RWPE1 (cell line): ENCODE measurements at places on chromosomes 6 and 20.

DNA sequence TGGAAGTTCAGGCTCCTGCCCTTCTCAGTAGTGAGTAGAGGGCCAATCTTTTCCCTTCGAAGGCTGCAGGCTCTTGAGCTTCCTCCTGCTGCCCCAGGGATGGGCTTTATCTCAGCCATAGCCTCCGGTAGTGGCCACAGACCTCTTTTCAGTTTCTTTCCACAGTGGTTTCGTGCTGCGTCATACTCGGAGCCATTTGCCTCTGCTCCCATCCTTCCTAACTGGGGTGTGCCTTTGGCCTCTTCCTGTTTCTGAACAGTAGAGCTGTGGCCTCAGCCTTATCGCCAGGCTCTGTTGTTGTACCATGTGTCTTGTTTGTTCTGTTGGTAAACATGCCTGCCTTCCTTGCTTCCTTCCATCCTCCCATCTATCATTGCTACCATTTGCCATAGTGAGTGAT lies 54.1 kb downstream of the TULP4 start:
- DNase-seq = no peak

DNA sequence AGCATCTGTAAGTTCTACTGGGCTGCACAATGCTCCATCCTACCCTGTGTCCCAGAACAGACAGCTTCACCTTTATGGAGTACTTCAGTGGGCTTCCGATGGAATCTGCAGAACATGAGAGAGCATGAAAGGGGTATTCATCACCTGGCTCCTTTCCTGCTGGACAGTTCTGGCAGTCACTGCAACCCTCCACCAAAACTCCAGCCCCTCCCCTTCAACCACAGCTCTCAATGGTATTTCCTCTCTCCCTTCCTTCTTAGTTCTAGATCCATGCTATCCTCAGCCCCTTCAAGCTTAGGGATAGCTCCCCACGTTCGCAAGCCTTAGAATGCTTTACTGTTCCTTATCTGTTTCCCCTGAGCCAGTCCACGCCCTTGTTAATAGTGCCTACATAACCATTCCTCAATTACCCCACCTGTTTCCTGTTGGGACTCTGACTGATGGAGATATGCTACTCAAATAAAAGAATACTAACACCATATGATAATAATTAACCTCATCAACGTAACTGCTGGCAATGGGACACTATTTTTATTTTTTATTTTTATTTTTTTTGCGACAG lies 26.8 kb downstream of the TRAM2 start:
- DNase-seq = no peak

- peak; percentile 64 for DNase-seq
Measured at GRCh38 chr6:47655719-47656595, 42.4 kb upstream of the ADGRF4 start.

- no peak for DNase-seq
Measured at GRCh38 chr20:56428881-56429280, 16.8 kb downstream of the CASS4 start.

DNA sequence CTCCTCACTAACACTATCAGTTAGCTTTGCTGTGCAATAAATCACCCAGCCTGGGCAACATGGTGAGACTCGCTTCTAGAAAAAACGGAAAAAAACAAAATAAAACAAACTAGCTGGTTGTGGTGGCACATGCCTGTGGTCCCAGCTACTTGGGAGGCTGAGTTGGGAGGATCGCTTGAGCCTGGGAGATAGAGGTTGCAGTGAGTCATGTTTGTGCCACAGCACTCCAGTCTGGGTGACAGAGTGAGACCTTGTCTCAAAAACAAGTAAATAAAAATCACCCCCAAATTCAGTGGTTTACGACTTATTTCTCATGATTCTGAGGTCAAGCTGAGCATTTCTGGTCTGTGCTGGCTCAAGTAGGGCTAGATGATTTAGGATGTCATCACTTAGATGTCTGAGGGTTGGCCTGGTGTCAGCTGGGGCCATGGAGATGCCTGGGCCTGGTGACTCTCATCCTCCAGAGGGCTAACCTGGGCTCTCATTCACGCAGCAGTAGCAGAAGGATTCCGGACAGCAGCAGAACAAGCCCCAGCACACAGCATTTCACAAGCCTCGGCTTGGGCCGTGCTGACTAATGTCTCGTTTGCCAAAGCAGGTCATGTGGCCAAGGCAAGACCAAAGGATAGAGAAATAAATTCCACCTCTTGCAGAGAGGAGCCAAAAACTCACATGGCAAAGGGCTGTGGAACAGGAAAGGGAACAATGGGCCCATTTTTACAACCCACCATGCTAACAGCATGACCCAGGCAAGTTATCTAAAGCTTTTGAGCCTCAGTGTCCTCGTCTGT lies 32.5 kb downstream of the MGME1 start:
- DNase-seq = peak; percentile 90

DNA sequence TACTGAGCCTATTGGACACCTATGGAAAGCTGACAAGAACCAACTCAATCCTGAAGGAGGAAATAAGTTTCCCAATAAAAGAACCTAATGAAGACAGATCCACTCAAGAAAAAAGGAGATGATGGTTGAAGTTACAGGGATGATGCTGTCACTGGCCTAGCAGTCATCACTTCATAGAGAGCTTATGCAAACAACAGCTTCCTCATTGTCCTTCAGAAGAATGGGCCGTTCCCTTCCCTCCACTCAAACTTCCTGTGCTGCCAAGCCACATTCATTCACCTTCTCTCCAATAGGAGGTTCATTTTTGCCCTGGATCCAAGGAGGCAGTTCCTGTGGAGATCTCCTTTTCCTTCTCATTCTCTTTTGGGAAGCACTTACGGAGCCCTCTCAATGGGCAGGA lies 13.8 kb upstream of the PM20D2 start:
- no peak for DNase-seq

DNA sequence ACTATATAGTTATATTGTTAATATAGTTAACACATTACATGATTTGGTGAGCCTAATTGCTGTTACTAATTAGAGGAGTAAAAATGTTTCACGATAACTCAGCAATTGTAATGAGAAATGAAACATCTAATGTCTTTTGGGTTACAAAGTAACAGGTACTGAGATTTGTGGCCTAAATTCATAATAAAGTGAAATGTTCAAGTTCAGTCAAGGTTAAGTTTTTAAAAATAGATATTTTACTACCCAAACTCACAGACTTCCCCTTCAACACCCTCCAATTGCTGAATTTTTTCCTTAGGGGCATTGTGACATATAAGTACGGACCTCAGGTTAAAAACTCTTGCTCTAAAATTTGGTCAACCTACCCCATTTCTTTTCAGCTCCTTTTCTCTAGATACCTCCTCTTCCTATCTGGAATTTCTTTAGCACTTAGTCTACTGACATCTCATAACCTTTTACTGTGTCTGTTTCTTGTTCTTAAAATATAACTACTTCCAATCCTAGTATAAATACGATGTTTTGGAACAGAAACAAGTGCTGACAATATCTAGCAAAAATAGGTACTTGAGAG lies 112.3 kb upstream of the PRSS16 start:
- DNase-seq = no peak

GRCh38 chr20:48387675-48388074 lies 440.1 kb downstream of the PREX1 start:
- no peak for DNase-seq

- no peak for DNase-seq
Measured at GRCh38 chr6:169985121-169986015, 233.9 kb downstream of the ERMARD start.

DNA sequence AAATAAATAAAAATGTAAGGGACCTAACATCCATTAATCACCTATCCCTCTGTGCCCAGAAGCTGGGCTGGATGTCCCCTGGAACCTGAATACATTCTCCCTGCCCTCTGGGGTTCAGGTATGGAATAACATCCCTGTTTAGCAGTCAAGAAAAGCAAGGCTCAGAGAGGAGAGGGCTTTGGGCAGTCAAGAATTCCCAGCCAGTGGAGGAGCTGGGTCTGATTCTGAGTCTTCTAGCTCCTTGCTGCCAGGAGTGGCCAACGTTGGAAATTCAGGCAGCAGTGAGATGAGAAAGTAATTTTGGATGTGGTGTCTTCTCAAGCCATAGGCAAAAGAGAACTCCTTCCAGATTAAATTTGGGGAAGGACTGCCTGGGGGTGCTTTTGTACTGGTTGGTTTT lies 42.6 kb upstream of the ZNFX1 start:
- DNase-seq = peak; percentile 65

- DNase-seq = no peak
Measured at GRCh38 chr20:23145281-23145700, 59.2 kb upstream of the CD93 start.
